NCI-H82 (cell line): ENCODE measurements at places on chromosomes 4 and X.

DNA sequence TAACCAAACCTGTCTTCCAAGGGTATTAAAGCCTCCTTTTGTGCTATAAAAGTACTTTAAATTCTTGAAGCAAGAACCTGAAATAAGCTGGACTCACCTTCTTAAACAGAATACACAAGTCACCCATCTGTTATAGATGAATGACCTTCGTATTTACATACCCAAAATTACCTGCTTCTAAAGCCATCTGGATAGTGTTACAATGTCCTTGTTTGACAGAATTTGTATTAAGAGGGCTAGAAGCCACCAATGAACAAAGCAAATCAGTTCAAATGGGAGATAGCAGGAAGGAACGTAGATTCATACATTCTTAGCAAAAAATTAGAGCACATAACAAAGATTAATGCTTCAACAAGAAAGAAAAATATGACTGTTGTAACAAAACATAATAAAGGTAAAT lies 33.7 kb upstream of the CCSER1 start:
- DNase-seq: no peak

GRCh38 chr4:158936238-158936637 lies 166.6 kb upstream of the RAPGEF2 start:
- DNase-seq: no peak

- DNase-seq: no peak
Observed at GRCh38 chr4:145719752-145720624, 40.0 kb downstream of the C4orf51 start.

- peak; percentile 81 for DNase-seq
Observed at GRCh38 chrX:16839852-16840460, 30.2 kb downstream of the RBBP7 start.

DNA sequence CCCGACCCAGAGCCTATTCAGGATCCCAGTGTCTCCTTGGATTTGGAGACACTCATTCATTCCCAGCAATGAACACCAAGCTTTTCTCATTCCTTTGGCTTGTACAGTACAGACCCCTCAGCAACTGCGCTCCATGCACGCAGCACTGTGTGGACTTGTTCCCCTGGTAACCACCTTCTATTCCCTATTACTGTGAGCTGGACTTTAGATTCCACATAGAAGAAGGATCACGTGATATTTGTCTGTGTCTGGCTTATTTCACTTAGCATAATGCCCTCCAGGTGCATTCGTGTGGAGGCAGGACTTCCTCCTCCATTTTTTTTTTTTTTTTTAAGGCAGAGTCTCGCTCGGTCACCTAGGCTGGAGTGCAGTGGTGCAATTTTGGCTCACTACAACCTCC lies 106.4 kb downstream of the PHKA2 start:
- no peak for DNase-seq

DNA sequence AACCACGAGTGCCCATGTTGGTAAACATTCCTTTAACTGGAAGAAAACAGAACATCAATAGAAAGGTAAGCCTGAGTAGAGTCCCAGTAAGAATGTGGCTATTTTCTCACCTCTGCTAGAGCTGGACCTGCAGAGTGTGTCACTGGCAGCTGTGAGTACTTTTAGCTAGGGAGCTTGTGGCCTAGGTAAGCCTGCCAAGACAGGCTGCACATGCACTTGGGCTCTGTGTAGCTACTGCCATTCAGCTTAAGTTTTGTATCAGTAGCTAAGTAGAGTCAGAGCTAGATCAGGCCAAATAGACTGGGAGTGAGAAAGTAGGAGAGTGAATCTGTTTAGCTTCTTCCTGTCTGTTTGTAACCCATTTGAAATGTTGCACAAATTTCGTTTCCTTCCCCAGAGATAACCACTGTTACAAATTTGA lies 35.3 kb downstream of the RBPJ start:
- DNase-seq: no peak

- DNase-seq: peak; percentile 59
Observed at GRCh38 chr4:40918330-40918729, 168.6 kb downstream of the NSUN7 start.

GRCh38 chr4:175590205-175590604 lies 221.9 kb downstream of the GPM6A start:
- no peak for DNase-seq

DNA sequence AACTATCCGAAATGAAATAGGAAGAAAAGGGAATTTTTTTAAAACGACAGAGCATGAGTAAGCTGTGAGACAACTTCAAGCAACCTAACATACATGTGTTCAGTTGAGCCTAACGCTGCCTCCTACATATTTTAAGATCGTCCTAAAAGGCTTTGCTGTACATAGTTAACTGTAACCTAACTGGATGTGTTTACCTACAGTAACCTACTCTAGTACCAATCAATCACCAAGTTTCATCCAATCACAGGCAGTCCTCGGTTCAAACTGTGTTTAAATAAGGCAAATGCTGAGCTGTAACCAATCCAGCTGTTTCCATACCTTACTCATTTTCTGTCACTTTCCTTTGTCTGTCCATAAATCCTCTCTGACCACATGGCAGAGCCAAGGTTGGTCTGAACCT lies 17.1 kb downstream of the RCHY1 start:
- DNase-seq: no peak

- no peak for DNase-seq
Observed at GRCh38 chrX:132786217-132786616, 172.2 kb downstream of the HS6ST2 start.

- no peak for DNase-seq
Observed at GRCh38 chr4:38366997-38367396, 297.0 kb upstream of the KLF3 start.

DNA sequence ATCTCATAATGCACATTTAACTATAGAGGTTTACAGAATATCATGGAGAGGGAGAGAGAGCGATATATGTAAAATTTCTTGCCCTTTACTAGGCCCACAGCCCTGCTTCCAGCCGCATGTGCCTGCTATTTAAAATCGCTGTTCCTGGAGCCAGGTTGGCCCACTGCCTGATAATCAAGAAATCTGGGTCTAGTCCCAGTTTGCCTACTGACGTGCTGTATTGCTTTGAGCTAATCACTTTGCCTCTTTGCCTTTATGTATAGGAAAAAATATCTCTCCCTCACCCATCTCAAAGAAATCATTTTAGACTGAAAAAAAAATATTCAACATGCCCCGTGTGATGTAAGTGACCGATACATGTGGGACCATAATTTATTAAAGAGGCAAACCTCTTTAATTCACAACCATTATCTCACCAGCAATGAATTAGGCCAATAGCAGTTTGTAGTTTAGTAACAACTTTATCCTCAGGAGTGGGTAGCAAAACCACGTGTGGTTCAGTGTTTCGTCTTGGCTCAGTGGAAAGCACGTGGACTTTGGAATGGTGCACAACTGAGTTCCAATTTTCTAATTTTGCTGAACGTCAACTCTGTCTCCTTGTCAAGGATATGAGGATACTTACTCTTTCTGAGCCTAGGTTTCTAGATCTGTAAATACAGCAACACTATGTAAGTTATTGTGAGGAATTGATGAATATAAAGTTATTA lies 62.6 kb downstream of the GRXCR1 start:
- DNase-seq: no peak

GRCh38 chr4:634599-634985 lies 9.2 kb downstream of the PDE6B start:
- no peak for DNase-seq

- no peak for DNase-seq
Observed at GRCh38 chr4:151895671-151896070, 134.9 kb upstream of the GATB start.

DNA sequence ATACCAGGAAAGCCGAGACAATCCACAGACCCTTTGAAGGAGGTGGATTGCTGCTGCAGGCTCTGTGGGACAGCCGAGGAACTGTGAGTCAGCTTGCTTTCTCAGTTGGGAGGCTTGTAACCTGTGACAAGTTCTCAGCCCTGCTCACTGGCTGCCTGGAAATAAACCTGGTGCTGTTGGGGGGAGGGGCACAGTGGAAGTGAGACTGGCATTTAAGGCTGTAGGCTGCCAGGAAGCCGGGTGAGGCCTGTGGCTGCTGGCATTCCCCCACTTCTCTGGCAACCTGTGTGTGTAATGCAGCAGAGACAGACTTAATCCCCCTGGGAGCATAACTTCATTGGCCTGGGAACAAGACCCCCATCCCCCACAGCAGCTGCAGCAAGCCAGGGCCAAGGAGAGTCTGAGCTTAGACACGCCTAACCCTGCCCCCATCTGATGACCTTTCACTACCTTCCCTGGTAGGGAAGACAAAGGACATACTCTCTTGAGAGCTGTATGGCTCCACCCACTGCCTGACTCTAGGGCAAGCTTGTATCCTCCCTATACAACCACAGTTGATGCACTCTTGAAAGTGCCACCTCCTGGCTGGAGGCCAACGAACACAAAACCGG lies 64.1 kb downstream of the ALPK1 start:
- peak; percentile 65 for DNase-seq

- no peak for DNase-seq
Observed at GRCh38 chrX:21990832-21991231, 41.3 kb upstream of the PHEX start.

- no peak for DNase-seq
Observed at GRCh38 chrX:148540671-148541583, 40.5 kb downstream of the AFF2 start.

DNA sequence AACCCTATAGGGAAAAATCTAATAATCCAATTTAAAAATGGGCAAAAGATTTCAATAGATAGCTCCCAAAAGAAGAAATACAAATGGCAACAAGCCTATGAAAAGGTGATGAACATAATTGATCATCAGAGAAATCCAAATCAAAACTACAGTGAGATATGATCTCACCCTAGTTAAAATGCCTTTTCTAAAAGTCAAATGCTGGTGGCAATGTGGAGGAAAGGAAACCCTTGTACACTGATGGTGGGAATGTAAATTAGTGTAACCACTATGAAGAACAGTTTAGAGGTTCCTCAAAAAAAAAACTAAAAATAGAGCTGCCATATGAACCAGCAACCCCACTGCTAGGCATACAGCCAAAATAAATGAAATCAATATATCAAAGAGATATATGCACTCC lies 44.5 kb downstream of the STPG2 start:
- DNase-seq: no peak

DNA sequence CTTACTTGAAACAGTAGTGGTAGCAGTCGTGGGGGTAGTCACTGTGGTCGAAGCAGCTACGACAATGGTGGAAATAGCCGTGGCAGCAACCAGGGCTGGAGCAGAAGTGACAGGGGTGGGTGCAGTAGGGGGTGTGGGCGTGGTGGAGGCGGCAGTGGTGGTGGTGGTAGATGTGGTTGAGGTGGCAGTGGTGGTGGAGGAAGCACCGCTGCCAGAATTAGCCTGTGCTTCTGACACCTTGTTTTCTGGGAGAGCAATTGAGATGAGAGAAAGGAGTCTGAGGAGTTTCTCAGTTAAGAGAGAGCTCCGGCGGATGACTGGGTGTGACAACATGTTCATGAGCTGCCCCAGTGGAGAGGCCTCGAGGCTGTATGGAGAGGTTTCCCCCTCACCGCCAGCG lies 113.5 kb upstream of the HSD17B10 start:
- DNase-seq: no peak

DNA sequence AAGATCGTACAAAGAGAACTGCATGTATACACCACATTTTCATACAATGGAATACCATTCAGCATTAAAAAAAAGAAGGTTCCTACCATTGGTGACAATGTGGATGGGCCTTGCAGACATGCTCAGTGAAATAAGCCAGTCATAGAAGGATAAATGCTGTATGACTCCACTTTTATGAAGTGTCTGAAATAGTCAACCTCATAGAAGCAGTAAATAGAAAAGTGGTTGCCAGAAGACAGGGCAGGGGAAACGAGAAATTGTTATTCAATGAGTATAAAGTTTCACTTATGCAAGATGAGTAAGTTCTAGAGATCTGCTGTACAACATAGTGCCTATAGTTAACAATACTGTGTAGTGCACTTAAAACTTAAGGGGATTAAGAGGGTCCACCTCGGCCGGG lies 257.5 kb upstream of the FTHL17 start:
- no peak for DNase-seq

- DNase-seq: no peak
Observed at GRCh38 chr4:152106113-152106763, 345.4 kb upstream of the GATB start.

DNA sequence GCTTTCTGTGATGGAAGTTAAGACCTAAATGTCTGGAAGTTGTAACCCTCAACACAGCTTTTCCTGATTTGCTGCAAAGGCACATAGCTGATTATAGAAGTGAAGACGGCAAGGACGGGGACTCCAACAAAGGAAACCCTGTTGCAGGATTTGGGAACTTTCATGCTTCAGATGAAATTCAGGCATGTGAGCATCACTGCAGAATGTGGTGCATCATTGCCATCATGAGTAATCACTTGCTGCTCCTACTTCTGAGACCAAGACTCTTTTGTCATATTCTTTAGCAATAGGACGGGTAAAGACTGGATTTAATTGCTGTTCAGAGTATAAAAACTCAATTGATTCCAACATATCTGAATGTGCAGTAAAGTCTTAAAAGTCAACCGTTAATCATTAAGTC lies 35.8 kb downstream of the YIPF6 start:
- DNase-seq: no peak

GRCh38 chr4:77600521-77601451 lies 4.8 kb upstream of the CXCL13 start:
- peak; percentile 62 for DNase-seq

GRCh38 chr4:186844059-186844681 lies 120.5 kb upstream of the FAT1 start:
- no peak for DNase-seq

DNA sequence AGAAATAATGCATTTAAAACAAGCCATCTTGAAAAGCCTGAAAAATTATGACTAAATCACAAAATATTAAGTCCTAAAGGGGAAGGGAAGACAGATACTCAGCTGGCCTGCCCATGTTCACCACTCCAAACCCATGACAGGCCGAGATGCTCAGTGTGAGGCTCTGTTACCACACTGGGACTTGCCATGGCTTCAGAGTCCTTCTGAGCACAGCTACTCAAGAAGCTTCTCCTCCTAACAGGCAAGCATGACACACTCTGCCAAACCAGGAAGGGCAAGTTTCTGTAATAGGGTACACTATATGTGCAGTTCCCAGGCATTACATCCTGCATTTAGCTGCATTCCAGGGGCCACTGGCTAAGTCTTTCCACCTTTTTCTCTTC lies 34.0 kb upstream of the CYBB start:
- no peak for DNase-seq

GRCh38 chr4:54607067-54607466 lies 50.7 kb upstream of the KIT start:
- no peak for DNase-seq

DNA sequence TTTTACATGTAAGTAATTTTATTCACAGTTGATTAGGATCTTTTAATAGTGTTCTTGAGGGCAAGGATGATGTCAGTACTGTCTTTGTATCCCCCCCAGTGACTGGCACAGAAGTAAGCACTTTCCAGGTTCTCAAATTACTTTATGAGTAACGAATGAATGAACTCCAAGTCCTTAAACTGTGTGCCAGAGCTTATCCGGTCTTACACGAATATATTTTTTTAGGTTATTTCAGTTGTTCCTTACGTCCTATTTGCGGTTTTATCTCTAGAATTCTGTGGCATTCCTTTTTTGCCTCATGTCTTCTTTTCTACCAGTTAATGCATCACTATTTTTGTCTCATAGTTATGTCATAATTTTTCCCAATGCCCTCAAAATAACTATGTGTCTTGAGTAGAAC lies 106.9 kb upstream of the MID1IP1 start:
- DNase-seq: no peak

- DNase-seq: no peak
Observed at GRCh38 chr4:40686081-40686913, 56.6 kb upstream of the RBM47 start.
